ENCODE measurements at places on chromosomes 2 and 18.

GRCh38 chr2:234996069-234996940 lies 44.5 kb downstream of the SH3BP4 start:
- no peak for DNase-seq

DNA sequence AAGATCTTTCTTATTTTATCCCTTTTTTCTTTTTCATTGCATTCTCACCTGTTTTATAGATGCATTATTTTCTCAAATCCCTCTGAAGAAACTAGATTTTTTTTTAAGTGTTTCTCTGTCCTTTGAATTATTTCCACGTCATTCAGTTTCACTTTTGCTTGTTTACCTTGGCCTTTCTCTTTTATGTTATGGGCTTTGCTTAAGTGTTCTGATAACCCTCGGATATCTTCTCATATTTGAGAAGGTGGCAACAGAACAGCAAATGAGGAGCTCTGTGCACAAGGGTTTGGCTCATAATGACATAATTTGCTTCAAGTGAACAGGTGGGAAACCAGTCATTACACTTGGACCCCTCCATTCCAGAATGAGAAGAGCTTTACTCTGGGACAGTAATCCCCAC lies 111.9 kb downstream of the C1D start:
- no peak for DNase-seq

DNA sequence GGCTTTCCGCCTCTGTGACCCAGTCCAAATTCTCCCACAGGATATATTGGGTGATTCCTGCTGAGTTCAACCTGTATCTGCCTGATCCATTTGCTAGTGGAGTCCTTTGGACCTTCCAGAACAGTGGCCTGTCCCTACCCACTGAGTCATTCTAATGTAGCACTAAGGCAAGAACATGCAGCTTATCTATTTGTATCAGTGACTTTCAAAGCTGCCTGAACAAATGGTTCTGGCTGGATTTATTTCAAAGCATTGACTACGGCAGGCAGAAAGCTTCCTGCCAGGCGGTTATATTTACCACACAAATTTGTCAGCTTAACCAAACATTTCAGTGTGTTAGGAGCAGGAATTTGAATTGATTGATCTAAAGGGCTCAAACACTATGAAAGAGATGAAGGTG lies 613.4 kb downstream of the DCC start:
- DNase-seq, result no peak

- DNase-seq, result no peak
Observed at GRCh38 chr2:55160422-55160821, 71.7 kb downstream of the CLHC1 start.

DNA sequence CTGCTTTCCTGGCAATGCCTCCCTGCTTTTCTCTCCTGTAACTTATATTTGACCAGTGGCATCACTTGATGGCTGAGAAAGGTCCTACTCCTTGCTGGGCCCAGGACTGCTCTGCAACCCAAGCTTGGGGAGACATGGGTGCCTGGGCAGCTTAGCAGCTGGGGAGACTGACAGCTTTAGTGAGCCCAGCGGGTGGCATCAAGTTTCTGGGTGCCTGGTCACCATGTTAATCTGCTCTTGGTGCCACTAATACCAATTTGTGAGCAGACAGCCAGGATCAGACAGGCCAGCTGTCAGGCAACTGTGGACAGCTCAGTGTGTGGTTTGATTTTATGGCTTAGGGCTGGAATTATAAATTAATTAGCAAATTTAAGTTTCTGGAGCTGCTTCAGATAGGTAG lies 144.8 kb upstream of the GLI2 start:
- no peak for DNase-seq

DNA sequence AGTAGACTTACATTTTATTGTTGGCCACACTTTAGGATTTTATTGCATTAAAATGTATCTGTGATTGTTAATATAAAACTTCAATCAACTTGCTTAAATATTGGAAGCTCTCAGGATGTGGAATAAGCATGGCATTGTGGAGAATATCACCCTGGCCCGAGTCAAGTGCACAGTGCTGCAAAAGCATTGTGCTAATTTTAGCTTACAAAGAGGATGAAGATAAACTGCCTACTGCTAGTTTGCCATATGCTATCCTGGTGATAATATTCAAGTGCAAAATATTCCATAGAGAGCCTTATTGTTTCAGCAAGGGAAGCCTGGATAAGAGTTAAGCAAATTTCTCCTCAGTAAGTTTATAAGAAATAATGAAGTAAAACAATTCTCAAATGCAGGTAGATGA lies 54.5 kb downstream of the MEIS1 start:
- no peak for DNase-seq

DNA sequence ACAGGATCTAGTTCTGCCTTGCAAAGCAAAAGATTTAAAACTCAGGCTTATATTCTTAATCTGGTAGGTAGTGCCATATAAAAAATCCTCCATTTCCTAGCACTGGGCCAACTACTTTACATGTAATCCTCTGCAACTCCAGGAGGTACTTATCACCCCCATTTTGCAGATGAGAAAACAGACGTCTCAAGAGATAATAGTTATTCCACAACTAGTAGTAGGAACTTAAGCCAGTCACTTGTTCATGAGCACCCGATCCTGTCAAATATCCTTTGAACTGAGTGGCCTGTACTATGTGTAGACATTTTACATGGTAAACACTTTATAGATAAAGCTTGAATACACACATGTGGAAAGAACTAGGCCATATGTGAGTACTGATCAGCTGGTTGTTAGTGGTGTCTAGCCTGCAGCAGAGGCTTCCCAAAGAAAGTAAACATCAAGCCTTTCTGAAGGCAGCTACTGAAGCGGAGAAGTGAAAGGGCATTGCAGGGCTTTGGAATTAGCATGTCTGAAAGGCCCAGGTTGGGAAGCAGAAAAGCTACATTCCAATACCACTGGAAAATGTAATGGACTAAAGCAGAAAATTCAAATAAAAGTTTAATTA lies 48.0 kb downstream of the NAB1 start:
- no peak for DNase-seq

Data from stimulated activated CD4-positive, alpha-beta T cell treated with anti-CD3 and anti-CD28 coated beads, Interleukin-15, amount 100 ng/mL, for 24 hours (primary cell).